H7 (cell line): ENCODE measurements at places on chromosomes 2 and 18.

DNA sequence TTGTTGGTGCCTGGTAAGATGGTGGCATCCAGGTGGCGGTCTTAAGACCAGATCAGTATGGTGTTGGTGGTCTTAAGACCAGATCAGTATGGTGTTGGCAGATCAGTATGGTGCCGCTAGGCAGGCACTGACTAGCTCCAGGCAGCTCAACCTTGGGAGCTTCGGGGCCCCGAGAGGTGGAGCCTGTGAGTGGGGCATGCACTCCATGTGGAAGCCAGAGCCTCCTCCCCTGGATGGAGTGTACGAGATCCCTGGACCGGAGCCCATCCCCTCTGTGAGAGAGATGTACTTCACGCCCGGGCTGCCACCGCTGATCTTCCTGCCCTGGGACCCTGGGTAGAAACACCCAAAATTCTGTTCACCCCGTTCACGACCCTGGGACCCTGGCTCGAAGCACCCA, 19.0 kb downstream of the MALT1 start:
- no peak for DNase-seq

DNA sequence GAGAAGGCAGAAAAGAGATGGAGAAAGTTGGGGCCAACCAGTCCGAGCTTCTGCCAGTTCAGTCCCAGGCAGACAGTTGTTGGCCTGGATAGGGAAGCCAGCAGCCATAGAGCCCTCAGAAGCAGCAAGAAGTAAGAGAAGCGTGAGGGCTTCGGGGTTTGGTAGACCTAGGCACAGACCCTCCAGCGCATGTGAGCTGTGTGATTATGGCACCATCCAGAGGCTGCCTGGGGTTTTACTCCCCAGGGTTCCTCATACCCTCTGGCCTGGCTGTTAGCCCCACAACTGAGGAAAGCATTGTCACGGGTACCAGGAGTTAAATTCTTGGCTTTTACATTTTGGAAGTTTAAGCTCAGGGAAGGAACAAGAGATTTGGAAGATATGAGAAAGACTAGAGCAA, 93.7 kb upstream of the RAB6C start:
- DNase-seq = no peak

- no peak for DNase-seq
Measured at GRCh38 chr18:7370375-7370774, 139.5 kb downstream of the LRRC30 start.

GRCh38 chr2:16296038-16296290, 355.6 kb downstream of the MYCN start:
- DNase-seq = no peak

GRCh38 chr2:166610913-166611305, 116.9 kb upstream of the SCN7A start:
- DNase-seq = no peak

DNA sequence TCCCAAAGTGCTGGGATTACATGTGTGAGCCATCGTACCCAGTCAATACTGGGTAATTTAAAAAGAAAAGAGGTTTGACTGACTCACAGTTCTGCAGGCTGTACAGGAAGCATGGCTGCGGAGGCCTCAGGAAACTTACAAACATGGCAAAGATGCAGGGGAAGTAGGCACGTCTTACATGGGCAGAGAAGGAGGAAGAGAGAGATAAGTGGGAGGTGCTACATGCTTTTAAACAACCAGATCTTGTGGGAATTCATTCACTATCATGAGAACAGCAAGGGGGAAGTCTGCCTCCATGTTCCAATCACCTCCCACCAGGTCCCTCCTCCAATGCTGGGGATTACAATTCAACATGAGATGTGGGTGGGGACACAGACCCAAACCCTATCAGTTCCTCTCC, 192.5 kb downstream of the ATAD2B start:
- DNase-seq = no peak

- DNase-seq = no peak
Measured at GRCh38 chr18:62018759-62019041, 125.9 kb upstream of the RNF152 start.

GRCh38 chr2:141455211-141455826, 675.5 kb downstream of the LRP1B start:
- no peak for DNase-seq

DNA sequence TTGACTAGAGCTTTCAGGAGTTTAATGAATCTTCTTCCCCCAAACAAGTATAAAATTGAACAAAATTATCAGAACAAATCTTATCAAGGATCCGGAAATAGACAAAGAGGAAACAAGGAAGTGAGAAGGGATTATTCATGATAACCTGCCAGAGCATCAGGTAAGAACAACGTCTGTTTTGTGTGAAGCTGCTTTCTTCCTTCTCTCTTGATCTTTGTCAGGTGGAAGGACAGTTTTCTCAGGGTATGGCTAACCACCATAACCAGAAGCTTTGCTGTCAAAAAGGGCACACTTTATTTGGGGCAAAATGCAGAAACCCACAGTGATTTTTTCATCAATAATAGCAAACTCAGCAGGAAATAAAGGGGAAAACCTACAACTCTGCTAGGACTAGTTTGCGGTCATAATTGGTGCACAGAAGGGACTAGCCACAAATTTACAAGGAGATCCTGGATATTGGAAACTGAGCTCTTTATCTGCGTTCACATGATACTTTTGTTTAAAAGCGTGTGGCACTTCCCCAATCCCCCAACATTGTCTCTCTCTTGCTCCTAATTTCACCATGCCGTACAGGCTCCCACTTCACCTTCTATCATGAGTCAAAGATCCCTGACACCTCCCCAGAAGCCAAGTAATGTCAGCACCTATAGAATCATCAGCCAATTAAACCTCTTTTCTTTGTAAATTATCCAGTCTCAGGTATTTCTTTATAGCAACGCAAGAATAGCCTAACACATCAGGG, 124.2 kb downstream of the FSIP2 start:
- DNase-seq = no peak

DNA sequence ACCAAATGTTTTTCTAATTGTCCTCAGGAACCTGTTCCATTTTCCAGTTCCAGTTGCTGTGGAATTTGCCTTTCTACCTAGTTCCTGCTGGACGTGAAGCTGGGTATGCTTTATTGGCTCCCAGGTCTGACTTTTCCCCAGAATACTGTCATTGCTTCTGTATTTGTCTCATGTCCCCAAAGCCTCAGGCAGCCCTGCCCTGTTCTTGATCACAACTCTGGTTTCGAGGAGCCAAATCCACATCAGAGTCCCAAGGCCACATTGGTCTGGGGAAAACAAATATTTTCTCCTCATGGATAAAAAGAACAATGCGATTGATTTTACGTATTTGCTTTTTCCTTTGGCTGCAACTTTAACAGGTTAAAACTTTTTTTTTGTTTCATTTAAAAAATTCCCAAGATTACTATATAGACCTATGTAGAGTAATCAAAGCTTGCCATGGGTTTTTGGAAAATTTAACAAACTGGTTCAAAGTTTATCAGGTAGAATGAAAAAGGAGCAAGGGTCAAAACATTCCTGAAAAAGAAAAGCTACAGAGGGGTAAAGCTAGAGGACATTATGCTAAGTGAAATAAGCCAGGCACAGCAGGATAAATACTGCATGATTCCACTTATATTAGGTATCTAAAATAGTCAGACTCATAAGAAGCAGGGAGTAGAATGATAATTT, 85.2 kb downstream of the MDH1 start:
- DNase-seq = no peak

GRCh38 chr2:238151628-238152235, 7.0 kb upstream of the ERFE start:
- DNase-seq = peak; percentile 85

GRCh38 chr2:58289029-58289428, 47.9 kb upstream of the FANCL start:
- DNase-seq = no peak

DNA sequence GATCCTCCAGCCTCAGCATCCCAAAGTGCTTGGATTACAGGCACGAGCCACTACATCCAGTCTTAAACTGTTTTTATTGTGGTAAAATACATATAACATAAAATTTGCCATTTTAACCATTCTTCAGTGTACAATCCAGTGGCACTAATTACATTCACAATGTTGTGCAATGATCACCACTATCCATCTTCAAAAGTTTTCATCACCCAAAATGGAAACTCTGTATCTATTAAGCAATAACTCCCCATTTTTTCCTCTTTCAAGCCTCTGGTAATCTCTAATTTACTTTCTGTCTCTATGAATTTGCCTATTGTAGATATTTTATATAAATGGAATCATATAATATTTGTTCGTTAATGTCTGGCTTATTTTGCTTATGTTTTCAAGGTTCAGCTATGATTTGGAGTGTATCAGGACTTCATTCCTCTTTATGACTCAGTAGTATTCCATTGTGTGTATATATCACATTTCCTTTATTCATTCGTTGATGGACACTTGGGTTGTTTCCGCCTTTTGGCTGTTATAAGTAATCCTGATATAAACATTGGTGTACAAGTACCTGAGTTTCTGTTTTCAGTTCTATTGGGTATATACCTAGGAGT, 71.8 kb downstream of the GFPT1 start:
- DNase-seq = no peak

DNA sequence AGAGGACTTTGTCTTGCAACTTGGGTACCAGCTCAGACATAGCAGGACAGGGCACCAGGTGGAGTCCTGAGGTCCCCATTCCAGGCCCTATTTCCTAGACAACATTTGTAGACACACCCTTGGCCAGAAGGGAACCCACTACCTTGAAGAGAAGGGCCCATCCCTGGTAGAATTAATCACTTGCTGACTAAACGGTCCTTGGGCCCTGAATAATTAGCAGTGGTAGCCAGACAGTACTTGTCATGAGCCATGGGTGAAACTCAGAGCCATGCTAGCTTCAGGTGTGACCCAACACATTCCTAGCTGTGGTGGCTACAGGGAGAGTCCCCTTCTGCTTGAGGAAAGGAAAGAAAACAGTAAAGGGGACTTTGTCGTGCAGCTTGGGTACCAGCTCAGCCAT, 28.5 kb upstream of the ACTR2 start:
- no peak for DNase-seq

DNA sequence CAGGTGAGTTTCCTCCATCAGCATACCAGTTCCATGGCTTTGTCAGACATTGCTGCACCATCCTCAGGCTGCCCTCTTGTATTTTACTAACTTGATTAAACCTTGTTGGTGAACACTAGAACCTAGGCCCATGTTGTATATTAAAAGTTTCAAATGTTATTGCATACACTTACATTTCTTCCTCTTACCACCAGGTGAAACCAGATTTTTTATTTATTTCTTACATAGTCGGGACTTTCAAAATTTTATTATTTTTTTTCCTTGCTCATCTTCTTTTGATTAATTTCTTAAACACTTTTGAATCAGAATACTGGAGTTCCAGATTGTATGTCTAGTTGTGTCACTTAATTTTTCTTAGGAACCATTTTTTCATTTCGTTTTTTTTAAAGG, 5.9 kb downstream of the CERS6 start:
- DNase-seq = no peak

DNA sequence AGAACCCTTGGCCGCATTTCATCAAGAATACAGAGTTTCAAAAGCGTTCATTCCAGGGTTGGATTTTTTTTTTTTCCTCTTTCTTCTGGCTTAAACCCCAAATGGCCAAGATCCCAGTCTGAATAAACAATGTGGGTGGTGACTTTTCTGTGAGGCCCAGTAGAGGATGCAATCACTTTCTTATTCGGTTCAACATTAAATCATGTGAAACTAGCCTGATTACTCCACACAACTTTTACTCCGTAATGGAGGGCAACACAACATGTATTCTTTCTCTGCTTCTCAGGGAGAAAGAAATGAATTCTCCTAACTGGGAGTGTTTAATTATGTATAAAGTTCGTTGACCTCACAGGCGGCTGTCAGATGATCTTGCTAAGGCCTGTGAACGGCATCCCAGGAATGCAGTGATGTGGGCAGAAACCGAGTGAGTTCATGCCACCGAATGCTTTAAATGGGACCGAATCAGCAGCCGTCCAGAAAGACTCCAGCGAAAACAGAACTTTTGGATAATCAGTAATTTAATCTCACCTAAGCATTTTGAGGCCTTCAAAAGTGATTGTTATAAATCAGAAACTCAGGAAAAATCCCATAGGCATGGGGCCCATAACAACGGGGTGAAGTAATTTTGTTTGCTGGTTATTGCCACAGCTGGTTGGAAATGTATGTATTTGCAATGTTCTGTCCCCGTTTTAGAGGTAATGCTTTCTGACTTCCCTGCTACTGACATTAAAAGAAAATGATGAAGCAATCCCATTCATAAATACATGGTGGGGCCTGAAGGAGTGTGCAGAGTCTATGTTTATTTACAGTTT, 81.5 kb downstream of the BCL2 start:
- DNase-seq = peak; percentile 51

GRCh38 chr2:178143481-178143880, 31.2 kb downstream of the RBM45 start:
- no peak for DNase-seq

DNA sequence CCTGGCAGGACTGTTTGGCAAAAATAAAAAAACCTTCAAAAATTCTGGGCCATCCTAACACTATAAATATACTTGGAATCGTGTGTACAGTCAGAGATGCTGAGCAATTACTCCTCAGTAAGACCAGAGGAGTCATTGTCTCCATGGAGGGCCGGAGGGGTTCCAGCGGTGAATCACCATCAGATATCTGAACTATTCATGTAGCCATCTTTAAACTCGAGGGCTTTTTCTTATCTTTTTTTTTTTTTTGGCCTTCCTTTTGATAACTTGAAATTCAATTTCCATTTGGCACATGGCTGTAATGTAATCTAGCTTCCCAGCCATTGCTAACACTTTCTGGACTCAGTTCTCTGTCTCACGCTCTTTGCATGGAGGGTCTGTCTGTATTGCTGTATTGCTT, 7.4 kb upstream of the FHL2 start:
- no peak for DNase-seq
